ENCODE measurements at places on chromosomes 4 and X. TPM values are rescaled to one million over a fixed set of nuclear protein-coding genes. Genes with fewer than 3 reads are reported as not detected.

MAPK10 gene
- 1.3 TPM for total RNA-seq

VEGFD gene
- not detected for total RNA-seq

SGMS2 gene
- 77.2 TPM for total RNA-seq

DCAF8L2 gene
- total RNA-seq, result not detected

TSC22D3 gene
- total RNA-seq, result 18.7 TPM

DMP1 gene
- total RNA-seq, result not detected

TMPRSS11B gene
- not detected for total RNA-seq

QRFPR gene
- total RNA-seq, result 0.51 TPM

CPZ gene
- total RNA-seq, result 0.86 TPM

NKX3-2 gene
- not detected for total RNA-seq

C4orf50 gene
- total RNA-seq, result not detected

NXF2B gene
- total RNA-seq, result not detected

ADH7 gene
- not detected for total RNA-seq

JADE3 gene
- total RNA-seq, result 4.5 TPM

PAGE2B gene
- not detected for total RNA-seq

Measured in epithelial cell of proximal tubule (primary cell).